ENCODE measurements at places on chromosomes 11 and 22.

DNA sequence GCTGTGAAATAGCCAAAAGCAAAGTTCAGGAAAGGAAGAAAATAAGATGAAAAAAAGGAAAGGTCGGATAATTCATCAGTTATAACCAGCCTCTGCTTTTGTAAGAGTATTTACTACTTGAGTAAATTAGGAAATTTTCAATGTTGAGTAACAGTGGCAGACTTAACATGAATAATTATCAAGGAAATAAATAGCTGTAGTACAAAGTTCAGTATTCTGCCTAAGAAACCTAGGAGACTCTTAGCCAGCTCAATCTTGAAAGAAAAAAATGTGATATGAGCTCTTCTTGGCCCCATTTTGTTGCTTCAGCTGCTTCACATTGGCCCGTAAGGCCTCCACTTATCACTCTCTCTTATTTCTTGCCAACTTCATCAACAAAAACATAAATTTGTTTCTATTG lies 17.0 kb upstream of the DNAJB7 start:
- no peak overlapping the region for H3K4me3 ChIP-seq
- no peaks in the 10 kb centered on the region for H3K4me1 ChIP-seq
- no peak for DNase-seq
- H3K36me3 ChIP-seq: peaks cover 77% of the 10 kb centered on the region

DNA sequence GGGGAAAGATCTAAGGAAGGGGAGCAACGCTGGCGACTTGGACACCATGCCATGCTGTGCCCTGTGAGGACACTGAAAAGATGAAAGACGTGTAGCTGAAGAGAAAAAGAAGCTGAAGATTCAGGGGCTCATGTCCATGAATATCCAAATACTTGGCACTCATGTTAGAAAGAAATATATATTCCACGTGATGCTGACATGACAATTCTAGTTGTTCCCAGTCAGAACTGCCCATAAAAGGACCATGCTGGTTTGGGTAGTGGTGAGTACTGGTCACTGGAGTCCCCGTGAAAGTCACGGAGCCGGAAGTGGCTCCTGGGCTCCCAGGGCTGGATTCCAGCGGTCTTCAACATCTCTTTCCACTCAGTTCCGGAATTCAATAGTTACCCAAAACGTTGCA lies 9.9 kb downstream of the MS4A15 start:
- peaks cover 17% of the 10 kb centered on the region for H3K27me3 ChIP-seq
- H3K36me3 ChIP-seq: no peaks in the 10 kb centered on the region
- no peak overlapping the region for H3K27ac ChIP-seq
- no peaks in the 10 kb centered on the region for H3K4me1 ChIP-seq
- DNase-seq: no peak

DNA sequence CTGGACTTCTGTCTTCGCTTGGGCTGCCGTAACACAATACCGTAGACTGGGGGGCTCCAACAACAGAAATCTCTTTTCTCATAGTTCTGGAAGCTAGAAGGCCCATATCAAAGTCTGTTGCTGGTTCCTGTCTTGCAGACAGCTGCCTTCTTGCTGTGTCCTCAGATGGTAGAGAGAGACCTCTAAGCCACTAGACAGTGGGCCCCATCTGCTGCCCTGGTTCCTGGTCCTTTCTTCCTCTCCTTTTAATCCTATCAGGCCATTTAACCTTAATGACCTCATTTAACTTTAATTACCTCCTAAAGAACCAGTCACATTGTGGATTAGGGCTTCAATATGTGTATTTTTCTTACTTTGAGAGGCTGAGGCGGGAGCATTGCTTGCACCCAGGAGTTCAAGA lies 9.4 kb downstream of the CEP164 start:
- no peaks in the 10 kb centered on the region for H3K4me1 ChIP-seq
- no peaks in the 10 kb centered on the region for H3K27me3 ChIP-seq
- no peak overlapping the region for H3K4me3 ChIP-seq
- no peak for DNase-seq

DNA sequence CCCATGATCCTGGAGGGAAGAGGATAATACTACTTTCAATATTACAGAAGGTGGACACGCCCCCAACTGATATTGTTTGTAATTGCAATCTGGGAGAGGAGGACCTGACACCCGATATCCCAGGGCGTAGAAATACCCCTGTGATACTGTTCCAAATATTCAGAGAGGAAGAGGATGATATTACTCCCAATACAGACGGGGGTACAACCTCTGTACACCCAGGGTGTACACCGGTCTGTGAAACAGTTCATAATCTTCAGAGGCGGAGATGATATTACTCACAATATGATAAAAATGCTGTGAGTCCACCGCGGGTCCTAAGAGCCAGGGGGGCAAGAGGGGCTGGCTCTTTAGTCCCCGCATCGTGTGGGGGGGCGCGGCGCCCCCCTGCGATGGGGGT lies 57.2 kb upstream of the ALDH3B2 start:
- no peaks in the 10 kb centered on the region for H3K36me3 ChIP-seq
- no peaks in the 10 kb centered on the region for H3K27me3 ChIP-seq
- no peaks in the 10 kb centered on the region for H3K4me1 ChIP-seq

GRCh38 chr11:44613153-44613552 lies 47.7 kb downstream of the CD82 start:
- H3K4me1 ChIP-seq: peaks cover 30% of the 10 kb centered on the region
- no peaks in the 10 kb centered on the region for H3K27me3 ChIP-seq
- DNase-seq: no peak
- H3K4me3 ChIP-seq: no peak overlapping the region
- peaks cover 80% of the 10 kb centered on the region for H3K36me3 ChIP-seq

- no peak for DNase-seq
- peaks cover 2% of the 10 kb centered on the region for H3K36me3 ChIP-seq
- H3K27ac ChIP-seq: no peak overlapping the region
- no peaks in the 10 kb centered on the region for H3K27me3 ChIP-seq
Observed at GRCh38 chr11:95792200-95792599, 1.9 kb downstream of the CEP57 start.

- no peaks in the 10 kb centered on the region for H3K4me1 ChIP-seq
- no peaks in the 10 kb centered on the region for H3K27me3 ChIP-seq
- DNase-seq: no peak
- no peak overlapping the region for H3K4me3 ChIP-seq
Observed at GRCh38 chr11:104852811-104853210, 45.4 kb downstream of the CASP12 start.

GRCh38 chr11:9992306-9992705 lies 301.7 kb downstream of the SBF2 start:
- H3K27ac ChIP-seq: no peak overlapping the region
- H3K4me1 ChIP-seq: no peaks in the 10 kb centered on the region
- no peak for DNase-seq
- H3K4me3 ChIP-seq: no peak overlapping the region
- no peaks in the 10 kb centered on the region for H3K27me3 ChIP-seq

- H3K27ac ChIP-seq: peak overlapping the region; percentile 8
- no peaks in the 10 kb centered on the region for H3K27me3 ChIP-seq
- no peaks in the 10 kb centered on the region for H3K36me3 ChIP-seq
Observed at GRCh38 chr11:60872124-60872960, 5.0 kb downstream of the ZP1 start.

DNA sequence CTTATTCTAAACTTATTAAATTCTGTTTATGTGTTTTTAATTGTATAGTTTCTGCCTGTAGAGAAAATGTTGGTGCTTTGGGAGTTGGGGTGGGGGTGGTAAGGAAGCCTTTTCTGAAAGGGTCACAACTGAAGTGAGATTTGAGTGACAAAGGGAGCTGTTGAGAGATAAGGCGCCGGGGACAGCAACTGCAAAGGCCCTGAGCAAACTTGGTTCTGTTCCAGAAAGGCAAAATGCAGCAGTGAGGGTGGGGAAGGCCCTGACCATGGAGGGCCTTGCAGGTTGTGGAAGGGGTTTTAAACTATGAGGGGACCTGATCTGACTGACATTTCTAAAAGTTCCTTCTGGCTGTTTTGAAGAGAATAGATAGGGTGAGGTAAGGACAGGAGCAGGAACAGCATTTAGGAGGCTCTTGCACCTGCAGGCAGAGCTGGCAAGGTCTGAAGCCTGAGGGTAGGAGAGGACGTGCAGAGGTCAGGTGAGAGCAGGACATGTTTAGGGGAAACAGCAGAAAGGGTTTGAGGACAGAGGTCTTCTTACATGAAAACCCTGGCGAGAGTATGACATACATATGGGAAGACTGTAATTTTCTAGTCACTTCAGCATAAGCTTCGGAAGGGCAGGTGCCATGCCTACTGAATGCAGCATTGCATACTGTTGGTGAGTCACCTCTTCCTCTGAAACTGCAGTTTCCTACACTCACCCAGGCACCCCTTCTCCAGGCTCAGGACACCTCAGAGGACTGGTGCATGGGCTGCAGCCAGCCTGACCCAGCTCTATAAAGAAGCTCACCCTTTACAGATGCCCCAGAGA lies 190.7 kb downstream of the SNX19 start:
- peaks cover 19% of the 10 kb centered on the region for H3K4me1 ChIP-seq
- no peaks in the 10 kb centered on the region for H3K36me3 ChIP-seq
- no peak overlapping the region for H3K27ac ChIP-seq
- DNase-seq: peak; percentile 30
- H3K27me3 ChIP-seq: no peaks in the 10 kb centered on the region

DNA sequence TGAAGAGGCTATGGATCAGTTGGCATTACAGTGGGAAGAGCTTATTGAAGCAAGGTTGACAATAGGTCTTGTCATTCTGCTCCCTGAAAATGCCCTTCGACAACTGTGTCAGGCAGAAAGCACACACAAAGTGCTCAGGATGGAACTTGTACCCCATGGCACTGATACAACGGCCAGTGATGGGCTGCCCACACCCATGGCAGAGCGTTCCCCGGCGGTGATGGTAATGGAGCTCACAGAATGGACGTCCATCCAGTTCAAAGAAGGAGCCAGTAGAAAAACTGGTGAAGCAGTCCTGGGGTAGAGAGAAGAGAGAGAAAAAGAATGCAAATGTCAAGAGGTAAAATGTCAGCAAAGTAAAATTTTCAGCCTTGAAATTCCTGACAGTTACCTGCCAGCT lies 19.5 kb upstream of the OR5B21 start:
- no peak for DNase-seq
- no peak overlapping the region for H3K27ac ChIP-seq
- H3K36me3 ChIP-seq: peaks cover 26% of the 10 kb centered on the region
- H3K27me3 ChIP-seq: no peaks in the 10 kb centered on the region

- no peak for DNase-seq
- H3K4me3 ChIP-seq: no peak overlapping the region
- no peaks in the 10 kb centered on the region for H3K36me3 ChIP-seq
- H3K27me3 ChIP-seq: no peaks in the 10 kb centered on the region
Observed at GRCh38 chr11:116793772-116794097, 2.1 kb upstream of the APOA5 start.

DNA sequence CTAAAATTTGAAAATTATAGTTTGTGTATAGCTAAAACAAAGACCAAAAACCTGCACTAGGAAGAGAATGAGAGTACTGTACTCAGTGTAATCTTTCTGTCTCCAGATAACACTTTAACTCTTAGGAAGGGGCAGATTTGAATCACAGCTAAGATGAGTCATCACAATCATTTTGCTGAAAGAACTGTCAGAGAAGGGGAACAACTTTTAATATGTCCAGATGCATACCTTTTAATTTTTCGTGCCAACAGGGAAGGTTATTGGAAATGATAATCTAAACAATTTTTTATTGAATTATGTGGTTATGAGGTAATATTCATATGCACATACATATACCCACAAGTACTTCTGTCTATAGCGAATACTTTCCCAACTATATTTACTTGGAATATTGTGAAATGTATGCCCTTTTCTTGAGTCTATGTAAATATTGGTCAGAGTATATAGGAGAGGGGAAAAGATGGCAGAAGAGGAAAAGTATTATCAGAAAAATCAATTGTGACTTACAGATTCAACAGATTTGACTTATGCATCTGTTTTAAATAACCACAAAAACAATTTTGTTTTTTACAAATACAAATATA lies 51.1 kb upstream of the MUC15 start:
- DNase-seq: peak; percentile 42
- no peaks in the 10 kb centered on the region for H3K36me3 ChIP-seq
- H3K27me3 ChIP-seq: no peaks in the 10 kb centered on the region
- H3K4me1 ChIP-seq: no peaks in the 10 kb centered on the region

DNA sequence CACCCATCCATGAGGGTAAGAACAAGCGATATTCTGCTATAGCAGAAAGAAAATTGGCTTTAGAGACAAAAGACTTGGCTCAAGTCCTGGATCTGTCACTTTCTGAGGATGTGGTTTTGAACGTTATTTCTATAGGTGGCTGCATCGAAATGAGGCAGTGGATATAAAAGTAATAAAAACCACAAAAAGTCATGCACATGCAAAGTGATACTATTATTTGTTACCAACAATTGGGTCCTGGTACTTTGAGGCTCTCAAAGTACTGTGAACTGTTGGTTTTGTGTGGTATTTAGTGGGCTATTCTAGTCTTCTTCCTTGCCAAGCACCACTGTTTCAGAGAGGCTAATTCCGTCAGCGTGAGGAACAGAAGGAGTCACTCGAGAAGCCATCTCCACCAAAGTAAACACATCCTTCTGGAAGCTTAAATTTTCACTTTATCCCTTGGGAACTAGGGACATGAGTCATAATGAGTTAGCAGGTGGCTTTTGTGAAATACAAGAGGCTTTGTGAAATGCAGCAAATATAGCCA lies 13.1 kb downstream of the UBASH3B start:
- H3K36me3 ChIP-seq: peaks cover 10% of the 10 kb centered on the region
- H3K4me3 ChIP-seq: no peak overlapping the region
- peak overlapping the region; percentile 21 for H3K27ac ChIP-seq
- peak; percentile 96 for DNase-seq
- H3K4me1 ChIP-seq: peaks cover 27% of the 10 kb centered on the region

- H3K36me3 ChIP-seq: no peaks in the 10 kb centered on the region
- no peaks in the 10 kb centered on the region for H3K27me3 ChIP-seq
- DNase-seq: peak; percentile 26
- H3K4me3 ChIP-seq: no peak overlapping the region
Observed at GRCh38 chr11:85590848-85591483, 36.2 kb downstream of the DLG2 start.

DNA sequence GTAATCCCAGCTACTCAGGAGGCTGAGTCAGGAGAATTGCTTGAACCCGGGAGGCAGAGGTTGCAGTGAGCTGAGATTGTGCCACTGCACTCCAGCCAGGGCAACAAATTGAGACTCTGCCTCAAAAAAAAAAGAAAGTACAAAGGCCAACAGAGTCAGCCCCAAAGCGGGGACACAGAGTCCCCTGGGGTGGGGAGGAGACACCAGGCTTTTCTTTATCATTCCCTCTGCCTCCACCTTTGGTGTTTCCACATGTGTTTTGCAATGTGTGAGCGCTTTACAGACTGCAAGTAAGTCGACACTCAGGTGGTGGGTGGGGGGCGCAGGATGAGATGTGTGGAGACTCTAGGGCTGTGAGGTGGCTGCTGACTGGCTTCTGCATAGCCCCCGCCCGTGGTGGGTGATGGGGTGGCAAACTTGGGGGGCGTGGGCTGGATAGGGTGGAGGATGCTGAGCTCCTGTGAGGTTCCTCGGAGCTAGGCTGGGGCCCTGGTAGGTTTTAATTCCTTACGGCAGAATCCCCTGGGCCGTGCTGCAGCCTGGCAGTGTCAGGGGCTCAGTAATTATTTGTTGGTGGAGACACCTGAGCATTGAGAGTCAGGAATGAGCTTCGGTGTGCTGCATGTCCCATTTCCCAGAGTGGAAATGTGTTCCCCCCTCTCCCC lies 177.2 kb downstream of the CTTN start:
- H3K4me3 ChIP-seq: no peak overlapping the region
- no peaks in the 10 kb centered on the region for H3K36me3 ChIP-seq
- DNase-seq: no peak
- no peak overlapping the region for H3K27ac ChIP-seq

Data from mesenchymal stem cell (in vitro differentiated cells and primary cell).